Epithelial cell of proximal tubule (primary cell): ENCODE measurements at places on chromosomes 7 and 10. TPM values are rescaled to one million over a fixed set of nuclear protein-coding genes. Genes with fewer than 3 reads are reported as not detected.

The SYT15 gene
- total RNA-seq, result 0.14 TPM in 1 of 2 replicates, not detected in the other

DNA sequence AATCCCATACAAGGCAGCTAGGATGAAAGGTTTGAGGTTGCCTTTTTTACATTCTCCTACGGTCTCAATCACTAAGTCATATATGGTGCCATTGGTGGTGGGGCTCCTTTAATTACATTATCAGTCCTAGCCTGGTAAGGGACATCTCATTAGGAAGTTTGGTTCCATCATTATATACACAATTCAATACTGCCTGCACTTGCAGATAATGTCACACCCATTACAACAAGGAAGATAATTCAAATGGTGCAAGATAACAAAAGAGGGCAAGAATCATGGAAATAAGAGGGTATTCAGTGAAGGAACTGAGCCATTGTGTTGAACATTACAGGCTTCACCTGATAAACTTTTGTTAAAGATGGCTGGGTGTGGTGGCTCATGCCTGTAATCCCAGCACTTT is 1.7 kb upstream of the TMEM248 start:
- no peak for DNase-seq

DNA sequence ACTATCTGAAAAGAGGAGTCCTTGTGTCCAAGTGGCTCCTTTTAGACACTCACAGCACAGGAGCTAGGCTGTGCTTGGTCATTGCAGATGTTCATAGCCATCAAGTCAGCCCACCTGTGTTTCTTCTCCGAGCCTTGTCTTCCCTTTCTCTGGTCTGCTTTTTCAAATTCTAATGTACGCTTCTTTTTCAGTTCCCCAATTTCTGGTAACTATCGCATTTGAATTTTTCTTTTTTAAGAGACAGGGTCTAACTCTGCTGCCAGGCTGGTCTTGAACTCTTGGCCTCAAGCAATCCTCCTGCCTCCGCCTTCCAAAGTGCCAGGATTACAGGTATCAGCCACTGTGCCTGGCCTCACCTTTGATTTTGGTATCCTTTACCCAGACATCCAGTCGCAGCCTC is 18.9 kb downstream of the APBB1IP start:
- no peak for DNase-seq

- no peak for DNase-seq
Measured at GRCh38 chr7:122881324-122881723, 4.9 kb downstream of the CADPS2 start.

DNA sequence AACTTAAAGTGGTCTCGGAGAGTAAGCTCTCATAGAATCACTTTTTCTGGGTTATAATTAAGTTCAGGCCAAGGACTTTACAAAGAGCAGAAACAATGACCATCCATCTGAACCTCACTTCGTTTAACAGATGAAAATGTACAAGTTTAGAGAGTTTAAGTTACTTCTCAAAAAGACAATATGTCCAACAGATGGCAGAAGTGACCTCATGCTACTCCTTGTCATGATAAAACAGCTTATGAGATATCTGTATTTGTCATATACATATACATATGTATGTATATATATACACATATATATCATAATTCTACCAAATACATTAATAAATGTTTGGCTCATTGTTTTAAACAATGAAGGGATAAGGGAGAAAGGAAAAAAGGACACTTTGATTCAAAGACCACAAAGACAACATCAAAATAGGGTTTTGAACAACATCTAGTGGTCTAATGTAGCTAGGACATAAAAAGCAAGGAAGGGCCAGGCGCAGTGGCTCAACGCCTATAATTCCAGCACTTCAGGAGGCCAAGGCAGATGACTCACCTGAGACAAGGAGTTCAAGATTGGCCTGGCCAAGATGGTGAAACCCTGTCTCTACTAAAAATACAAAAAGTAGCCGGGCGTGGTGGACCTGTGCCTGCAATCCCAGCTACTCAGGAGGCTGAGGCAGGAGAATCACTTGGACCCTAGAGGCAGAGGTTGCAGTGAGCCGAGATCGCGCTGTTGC is 17.8 kb downstream of the NAPEPLD start:
- no peak for DNase-seq

DNA sequence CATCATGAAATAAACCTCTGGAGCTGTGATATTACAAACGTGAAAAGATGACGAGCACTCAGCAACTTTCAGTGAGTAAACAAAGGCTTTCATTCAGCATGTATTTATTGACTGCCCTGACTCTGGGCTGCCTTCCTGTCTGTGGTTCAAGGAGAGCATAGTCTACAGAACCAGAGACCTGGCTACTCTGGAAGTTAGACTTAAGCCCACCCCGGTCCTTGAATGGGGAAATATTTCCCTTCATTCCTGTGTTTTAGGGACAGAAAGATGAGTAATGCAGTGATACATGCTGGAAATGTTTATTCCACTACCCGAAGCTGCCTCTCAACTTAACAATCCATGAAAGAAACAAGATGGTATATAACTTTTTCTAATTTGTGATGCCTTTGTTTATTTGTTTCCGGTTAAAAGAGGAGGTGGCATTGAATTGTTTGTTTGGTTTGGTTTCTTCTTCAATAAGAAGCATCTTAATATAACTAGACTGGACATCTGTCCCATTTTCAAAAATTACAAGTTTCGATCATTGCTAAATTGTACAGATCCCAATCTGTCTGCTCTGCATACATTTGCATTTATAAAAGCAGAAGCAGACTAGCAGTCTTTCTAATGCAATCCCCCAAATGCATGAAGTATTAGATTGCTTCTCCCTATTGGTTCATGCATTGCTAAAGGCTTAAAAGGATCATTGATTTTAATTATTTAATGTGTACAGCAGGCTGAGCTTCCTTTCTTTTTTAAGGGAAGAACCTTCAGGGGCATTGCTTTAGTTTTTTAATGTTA is 57.7 kb downstream of the TRUB1 start:
- DNase-seq, result no peak

DNA sequence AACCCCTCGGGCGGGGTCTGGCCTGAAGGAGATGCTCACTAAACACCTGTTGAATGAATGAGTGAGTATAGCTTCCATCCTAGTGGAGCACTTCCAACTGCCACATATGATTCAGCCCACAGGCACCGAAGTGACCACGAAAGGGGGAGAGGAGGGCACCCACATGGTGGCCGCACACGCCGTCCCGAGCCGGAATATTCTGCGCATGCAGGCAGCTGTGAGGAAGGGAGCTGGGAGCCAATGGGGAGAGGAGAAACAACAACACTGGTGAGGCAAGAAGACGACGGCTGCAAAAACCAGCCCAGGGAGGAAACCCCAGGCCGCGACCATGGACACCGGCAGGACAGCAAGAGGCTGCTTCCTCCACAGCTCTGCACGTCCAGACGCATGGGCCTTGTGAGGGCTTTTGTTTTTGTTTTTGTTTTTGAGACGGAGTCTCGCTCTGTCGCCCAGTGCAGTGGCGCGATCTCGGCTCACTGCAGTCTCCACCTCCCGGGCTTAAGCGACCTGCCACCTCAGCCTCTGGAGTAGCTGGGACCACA is 67.1 kb upstream of the DNAAF5 start:
- DNase-seq, result no peak
